ENCODE measurements at places on chromosomes 2 and 18.
A peak's percentile ranks its signal among the peaks of the same experiment; 100 is the strongest.

DNA sequence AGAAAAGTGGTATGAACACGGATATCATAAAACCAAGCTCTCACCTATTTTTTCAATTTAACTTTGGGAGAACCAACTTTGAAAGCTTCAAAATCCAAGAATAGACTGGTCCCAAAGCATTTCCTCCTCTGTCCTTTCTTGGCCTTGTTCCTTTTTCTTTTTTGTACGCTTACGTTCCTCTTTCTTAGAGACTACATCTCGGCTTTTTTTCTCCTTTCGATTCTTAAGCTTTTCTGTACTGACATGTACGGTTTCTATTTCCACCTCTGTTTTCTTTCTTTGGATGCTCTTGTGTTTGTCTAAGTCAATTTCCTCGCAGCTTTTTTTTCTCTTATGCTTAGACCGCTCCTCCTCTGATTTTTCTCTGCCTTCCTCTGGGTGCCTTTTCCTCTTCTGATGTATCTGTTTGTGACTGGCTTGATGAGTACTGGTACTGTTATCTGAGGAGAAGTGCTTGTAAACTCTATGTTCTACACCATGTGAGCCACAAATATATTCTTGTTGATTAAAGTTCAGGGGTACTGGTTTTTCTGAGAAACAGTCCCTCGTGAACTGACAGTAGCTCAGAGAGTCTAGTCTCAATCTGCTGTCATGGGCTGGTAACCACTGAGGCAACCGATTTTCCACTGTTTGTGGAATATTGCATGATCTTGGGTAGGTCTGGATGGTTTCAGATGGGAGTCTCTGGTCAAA, 11.5 kb upstream of the RNU2-63P start:
- no peak for DNase-seq

DNA sequence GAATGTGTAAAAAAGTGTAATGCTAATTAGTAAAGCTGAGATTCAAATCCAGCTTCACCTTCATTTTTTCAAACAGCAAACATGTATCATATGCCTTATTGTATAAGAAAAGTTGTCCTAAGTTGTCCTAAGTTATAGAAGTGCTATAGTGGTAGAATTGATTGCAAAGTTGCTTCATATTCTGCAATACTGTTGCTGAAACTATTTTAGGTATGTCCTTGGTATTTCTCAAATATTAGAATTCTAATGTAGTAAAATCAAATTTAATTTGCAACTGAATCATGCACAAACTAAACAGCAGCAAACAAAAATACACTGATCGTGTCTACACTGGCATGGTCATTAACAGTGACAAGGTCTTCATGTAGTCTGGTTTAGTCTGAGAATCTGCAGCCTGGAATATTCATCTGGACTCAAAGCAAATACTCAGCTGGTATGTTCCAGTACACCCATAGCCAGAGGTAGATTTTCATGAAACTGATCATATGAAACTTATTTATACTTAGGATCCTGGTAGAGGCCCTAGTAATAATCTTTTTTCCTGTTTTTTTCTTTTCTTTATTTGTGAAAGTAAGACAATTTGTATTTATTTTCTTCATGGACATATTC, 555.6 kb upstream of the ZEB2 start:
- no peak for DNase-seq

GRCh38 chr2:134245340-134245984, 8.4 kb upstream of the MGAT5 start:
- peak; percentile 68 for DNase-seq

GRCh38 chr18:7273301-7273921, 42.5 kb downstream of the LRRC30 start:
- DNase-seq = no peak

DNA sequence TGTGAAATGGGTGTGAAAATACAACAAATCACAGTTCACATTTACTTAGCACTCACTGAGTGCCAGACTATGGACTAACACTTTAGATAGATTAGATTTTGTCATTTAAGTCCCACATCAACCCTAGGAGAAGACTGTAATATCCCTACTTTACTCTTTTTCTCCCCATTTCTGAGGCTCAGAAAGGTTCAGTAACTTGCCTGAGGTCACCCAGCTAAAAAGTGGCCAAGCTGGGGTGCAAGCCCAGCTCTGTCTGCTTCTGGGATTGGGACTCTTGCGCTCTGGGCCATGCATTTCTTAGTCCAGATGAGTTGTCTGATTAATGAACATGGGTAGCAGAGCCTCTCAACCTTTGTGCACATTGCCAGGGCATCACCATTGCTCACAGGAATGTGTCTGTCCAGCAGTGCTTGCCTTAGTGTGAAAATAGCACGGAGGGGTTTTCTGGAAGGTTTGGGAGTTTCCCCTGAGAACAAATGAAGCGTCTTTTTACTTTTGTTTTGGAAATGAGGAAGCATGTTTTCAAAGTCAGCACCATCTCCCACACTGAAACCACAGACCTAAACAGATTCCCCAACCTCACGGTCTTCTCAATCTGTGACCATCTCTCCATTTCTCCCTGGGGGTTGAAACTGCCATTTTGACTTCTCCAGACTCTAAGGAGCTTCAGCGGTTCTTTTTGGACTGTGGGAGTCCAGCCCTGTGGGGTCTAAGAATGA, 31.9 kb downstream of the NRP2 start:
- DNase-seq = no peak

- no peak for DNase-seq
Measured at GRCh38 chr2:26692897-26693849, 651 bp downstream of the KCNK3 start.

GRCh38 chr2:104487366-104487765, 366.5 kb upstream of the POU3F3 start:
- no peak for DNase-seq

DNA sequence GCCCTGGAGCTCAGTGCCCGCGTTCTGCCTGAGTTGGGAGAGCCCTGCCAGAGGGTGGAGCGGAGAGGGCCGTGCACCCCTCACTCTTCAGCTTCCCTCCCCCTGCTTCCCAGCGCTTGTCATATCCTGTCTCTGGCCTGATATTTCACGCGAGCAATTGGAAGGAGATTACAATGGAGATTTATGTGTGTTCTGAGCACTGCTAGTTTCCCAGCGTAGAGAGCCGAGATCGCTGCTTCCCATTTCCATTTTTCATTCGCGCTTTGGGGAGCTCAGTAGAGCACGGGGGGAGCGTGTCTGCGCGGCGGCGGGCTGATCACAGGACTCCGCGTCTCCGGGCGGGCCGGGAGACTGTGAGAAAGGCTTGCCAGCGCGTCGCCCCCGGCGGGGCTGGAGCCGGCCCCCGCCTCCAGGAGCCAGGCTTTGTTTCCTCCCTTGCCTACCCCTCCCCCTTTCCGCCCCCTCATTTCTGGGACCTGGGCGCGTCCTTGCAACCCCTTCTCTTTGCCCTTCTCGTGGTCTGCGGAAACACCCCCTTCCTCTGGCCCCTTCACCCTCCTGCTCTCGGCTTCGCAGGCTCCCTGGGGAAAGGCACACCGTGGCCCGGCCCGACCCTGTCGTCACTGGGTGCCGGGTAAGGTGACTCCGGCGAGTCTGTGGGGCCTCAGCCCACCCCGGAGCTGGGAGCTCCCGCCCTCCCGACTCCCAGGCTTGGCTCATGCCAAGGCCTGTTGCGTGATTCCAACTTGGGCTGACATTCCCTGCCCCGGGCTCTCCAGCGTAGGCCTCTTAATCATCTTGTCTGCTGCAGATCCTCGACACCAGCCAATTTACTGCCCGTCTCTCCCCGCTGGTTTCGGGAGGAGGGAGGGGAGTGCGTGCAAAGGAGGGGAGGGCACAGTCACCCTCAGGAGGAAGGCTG, 5.8 kb downstream of the DLX2 start:
- DNase-seq = no peak

DNA sequence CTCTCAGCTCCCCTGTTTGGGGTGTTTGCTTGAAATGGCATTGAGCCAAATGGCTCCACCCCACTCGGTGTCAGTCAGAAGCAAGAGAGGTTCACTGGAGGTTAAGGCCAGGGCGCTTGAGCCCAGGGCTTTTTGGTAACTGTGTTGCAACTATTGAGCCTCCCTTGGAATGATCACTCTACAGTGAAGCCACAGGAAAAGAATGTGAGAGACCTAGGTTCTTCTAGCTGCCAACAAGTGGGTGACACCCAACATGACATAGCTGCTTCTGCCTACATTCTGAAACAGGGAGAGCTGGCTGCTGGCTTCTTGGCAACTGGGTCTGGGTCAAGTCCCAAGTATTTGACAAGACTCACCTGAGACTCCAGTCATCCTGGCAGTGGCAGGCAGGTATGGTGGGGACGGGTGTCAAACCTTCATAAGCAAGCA, 7.1 kb upstream of the GRHL1 start:
- DNase-seq = no peak

GRCh38 chr2:105235388-105236059, 6.0 kb upstream of the GPR45 start:
- DNase-seq = peak; percentile 45

- no peak for DNase-seq
Measured at GRCh38 chr2:29390136-29390535, 274.9 kb downstream of the CLIP4 start.

GRCh38 chr18:74478880-74479279, 17.3 kb upstream of the CNDP2 start:
- DNase-seq = no peak

DNA sequence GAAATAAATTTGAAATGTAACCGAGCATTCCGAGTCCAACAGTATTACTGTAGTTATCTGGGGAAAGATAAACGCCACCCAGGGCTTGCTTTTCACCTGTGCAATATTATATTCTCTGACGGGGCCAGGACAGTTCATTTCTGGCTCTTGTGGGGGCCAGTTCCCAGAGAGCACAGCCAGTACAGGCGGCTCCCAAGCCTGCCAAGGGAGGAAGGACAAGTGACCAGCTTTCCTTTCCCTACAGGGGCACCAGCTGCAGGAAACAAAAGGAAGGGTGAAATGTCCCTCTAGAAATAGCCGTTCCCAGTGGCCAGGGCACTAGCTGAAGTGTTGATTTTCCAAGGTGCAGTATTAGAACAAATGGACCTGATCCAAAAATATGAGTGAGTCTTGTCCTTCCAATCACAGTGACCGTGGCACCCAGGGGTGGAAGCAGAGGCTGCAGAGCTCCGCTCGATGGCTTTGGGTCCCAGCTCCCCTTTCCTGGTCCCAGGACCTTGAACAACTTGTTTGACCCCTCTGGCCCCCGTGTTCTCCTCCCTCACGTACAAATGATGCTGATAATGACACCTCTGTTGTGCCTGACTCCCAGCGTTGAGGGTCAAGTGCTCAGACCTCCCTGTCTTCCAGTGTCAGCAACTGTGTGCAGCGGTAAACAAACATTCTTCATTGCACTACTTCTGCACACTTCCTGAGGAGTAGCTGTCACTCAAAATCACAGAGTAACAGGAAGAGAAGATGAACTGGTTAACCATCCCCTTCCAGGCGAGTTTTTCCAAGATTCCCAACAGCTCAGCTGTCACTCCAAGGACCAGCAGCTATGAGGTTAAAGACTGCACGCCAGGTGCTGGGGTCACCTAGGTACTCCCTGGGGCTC, 40.9 kb downstream of the GYPC start:
- no peak for DNase-seq

GRCh38 chr2:71347517-71347916, 15.9 kb downstream of the ZNF638 start:
- no peak for DNase-seq

GRCh38 chr18:10519999-10520935, 5.6 kb upstream of the NAPG start:
- peak; percentile 42 for DNase-seq

GRCh38 chr2:1973636-1974035, 229.3 kb upstream of the PXDN start:
- DNase-seq = no peak

- DNase-seq = no peak
Measured at GRCh38 chr18:23126376-23127056, 8.8 kb upstream of the CABLES1 start.

DNA sequence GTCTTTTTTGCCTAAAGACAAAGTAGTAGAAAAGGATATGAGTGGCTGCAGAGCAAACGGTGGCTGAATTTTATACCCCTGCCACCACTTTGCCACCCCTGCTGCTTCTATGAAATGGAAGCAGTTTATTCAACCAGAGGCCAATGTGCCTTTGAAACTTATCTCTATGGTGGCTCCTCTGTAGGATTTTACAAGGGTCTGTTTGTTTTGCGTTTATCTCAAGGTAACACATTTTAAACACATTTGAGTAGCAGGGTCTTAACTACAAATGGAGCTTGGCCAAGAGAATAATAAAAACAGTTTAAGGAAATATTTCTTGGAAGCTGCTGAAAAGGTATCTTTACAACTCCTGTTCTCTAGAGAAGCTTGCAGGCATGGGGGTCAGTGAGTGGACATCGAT, 6.1 kb downstream of the ALLC start:
- DNase-seq = no peak

GRCh38 chr2:65165558-65165957, 35.7 kb upstream of the RAB1A start:
- DNase-seq = no peak

DNA sequence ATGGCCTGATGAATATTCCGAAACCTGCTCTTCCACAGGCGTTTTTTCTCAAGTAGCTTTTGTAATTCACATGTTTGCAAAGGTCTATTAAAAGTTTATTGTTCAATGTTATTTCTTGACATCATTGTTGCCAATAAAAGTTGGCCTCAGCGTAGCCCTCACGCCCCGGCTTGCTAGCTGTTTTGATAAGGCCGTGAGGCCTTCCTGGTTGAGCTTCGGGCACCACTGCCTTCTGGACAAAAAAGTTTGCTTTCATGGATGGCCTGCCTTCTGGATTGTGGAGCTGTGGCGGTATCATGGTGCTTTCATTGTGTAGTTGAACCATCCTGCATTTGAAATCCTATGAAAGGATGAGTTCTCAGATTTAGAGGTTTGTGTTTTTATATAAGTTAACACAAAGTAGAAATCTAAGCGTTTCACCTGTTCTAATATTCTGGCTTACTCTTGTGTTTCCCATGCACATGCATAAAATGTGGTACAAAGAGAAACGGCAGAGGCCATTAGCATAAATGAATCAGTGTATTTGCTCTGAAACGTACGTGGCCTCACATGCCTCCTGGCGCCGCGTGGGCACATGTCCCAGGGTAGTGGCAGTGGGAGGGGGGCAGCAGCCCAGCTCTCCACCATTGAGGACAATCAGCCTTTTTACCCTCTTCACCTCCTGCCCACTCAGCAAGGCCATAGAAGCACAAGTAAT, 134.5 kb downstream of the NCK2 start:
- no peak for DNase-seq

DNA sequence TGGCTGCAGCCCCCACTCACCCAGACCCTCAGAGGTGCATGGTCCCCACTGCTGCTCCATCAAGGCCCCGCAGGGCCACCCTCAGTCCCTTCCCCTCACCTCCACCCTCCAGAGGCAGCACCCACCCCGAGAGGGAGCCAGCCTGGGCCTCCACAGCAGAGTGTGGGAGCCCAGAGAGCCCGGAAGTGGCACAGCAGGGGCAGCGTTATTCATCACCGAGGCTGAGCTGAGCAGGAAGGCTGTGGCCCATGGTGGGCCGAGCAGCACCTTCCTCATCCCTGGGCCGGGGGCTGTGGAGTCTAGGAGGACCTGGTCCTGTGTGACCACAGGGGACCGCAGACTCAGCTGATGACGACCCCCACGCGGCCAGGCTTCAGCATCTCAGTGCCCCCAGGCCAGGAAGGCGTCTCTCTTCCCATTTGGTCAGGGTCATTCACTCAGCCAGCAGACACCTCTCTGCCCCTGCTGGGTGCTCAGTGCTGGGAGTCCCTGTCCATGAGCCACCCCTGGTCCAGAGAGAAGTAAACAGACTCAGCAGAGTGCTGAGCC, 258.1 kb downstream of the ATAD2B start:
- no peak for DNase-seq

GRCh38 chr2:28185891-28186290, 206.8 kb upstream of the FOSL2 start:
- no peak for DNase-seq
